Kidney glomerular epithelial cell (primary cell): ENCODE measurements at places on chromosomes 3 and 15.

- peak; percentile 45 for DNase-seq
Observed at GRCh38 chr3:159458982-159459381, 529.7 kb upstream of the IL12A start.

- DNase-seq = no peak
Observed at GRCh38 chr15:99895956-99896311, 162.7 kb upstream of the LYSMD4 start.

- no peak for DNase-seq
Observed at GRCh38 chr15:31344823-31345605, 18.4 kb downstream of the KLF13 start.

GRCh38 chr3:109939817-109940216 lies 602.5 kb upstream of the DPPA4 start:
- no peak for DNase-seq

DNA sequence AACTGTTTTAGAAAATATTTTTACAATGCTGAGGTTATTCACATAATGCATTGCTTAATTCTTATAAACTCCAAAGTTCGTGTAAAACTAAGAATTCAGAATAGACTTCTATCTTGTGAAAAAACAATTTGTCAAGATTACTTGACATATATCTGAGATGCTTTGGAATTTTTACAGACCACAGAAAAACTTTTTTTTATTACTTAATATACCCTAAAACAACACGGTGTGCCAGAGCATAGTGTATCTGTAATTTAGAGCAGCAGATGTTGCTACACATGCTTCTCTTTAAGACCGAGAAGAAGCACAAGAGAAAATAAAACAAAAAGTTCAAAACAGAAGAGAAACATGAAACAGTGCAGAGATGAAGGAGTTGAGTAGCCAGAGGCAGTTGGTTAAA lies 26.4 kb downstream of the ASB7 start:
- no peak for DNase-seq

- no peak for DNase-seq
Observed at GRCh38 chr15:64766058-64766457, 9.3 kb downstream of the RBPMS2 start.

GRCh38 chr3:113623324-113623723 lies 73.1 kb downstream of the USF3 start:
- no peak for DNase-seq

DNA sequence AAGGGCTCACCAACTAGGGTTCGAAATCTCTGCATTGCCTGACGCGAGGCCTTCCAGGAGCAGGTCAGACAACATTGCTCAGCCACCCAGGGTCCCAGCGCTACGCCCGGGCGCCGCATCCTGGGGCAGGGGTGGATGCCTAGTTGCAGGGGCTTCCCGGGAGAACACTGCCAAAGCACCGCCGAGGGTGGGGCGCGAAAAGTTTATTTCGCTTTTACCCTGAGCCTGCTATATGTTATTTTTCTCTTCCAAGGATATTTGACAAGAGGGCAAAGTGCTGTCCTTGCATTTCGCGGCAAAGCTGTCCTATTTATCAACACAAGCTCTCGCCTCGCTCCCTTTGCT lies 549 bp upstream of the SOX14 start:
- no peak for DNase-seq
